H9 (cell line): ENCODE measurements at places on chromosomes 7 and 10.
A peak's percentile ranks its signal among the peaks of the same experiment; 100 is the strongest.

- no peaks in the 10 kb centered on the region for H3K27me3 ChIP-seq
- DNase-seq = no peak
- no peak overlapping the region for H3K4me3 ChIP-seq
- no peak overlapping the region for H3K27ac ChIP-seq
- H3K4me1 ChIP-seq = no peaks in the 10 kb centered on the region; the same call in 1 of the 2 replicates
Observed at GRCh38 chr7:139681463-139681755, 96.4 kb downstream of the HIPK2 start.

GRCh38 chr10:89114846-89115625, 92.1 kb downstream of the CH25H start:
- no peaks in the 10 kb centered on the region for H3K4me1 ChIP-seq
- no peak overlapping the region for H3K4me3 ChIP-seq
- no peaks in the 10 kb centered on the region for H3K27me3 ChIP-seq
- DNase-seq = no peak
- H3K27ac ChIP-seq = no peak overlapping the region

DNA sequence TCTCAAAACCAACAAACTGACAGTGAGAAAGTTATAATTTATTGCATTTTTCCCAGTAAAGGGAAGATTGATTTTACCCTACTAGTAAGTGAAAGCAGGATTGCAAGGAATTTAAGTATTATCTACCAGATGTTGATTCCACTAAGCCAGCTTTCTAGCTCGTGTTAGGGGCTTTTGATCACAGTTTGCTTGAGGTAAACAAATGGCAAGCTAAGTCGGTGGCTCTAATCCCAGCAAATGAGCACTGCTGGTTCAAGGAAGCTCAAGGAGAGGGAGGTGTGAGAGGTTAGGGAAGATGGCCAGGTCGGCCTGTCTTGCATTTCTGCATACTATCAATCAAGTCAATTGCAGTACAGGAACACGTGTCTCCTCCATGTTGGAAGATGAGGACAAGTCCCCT, 448.7 kb upstream of the POM121L12 start:
- no peaks in the 10 kb centered on the region; the same call in 1 of the 3 replicates for H3K36me3 ChIP-seq
- no peaks in the 10 kb centered on the region for H3K27me3 ChIP-seq
- no peak overlapping the region for H3K4me3 ChIP-seq
- H3K4me1 ChIP-seq = no peaks in the 10 kb centered on the region
- H3K27ac ChIP-seq = no peak overlapping the region

GRCh38 chr7:128933180-128933891, 4.4 kb upstream of the IRF5 start:
- peaks cover 11% of the 10 kb centered on the region; the same call in 1 of the 2 replicates for H3K27me3 ChIP-seq
- no peak for DNase-seq
- no peaks in the 10 kb centered on the region for H3K4me1 ChIP-seq
- no peak overlapping the region for H3K27ac ChIP-seq

GRCh38 chr10:77907900-77908717, 18.4 kb downstream of the DLG5 start:
- H3K27me3 ChIP-seq = no peaks in the 10 kb centered on the region
- no peaks in the 10 kb centered on the region; the same call in 1 of the 2 replicates for H3K4me1 ChIP-seq
- H3K27ac ChIP-seq = no peak overlapping the region
- no peaks in the 10 kb centered on the region; the same call in 1 of the 2 replicates for H3K36me3 ChIP-seq

DNA sequence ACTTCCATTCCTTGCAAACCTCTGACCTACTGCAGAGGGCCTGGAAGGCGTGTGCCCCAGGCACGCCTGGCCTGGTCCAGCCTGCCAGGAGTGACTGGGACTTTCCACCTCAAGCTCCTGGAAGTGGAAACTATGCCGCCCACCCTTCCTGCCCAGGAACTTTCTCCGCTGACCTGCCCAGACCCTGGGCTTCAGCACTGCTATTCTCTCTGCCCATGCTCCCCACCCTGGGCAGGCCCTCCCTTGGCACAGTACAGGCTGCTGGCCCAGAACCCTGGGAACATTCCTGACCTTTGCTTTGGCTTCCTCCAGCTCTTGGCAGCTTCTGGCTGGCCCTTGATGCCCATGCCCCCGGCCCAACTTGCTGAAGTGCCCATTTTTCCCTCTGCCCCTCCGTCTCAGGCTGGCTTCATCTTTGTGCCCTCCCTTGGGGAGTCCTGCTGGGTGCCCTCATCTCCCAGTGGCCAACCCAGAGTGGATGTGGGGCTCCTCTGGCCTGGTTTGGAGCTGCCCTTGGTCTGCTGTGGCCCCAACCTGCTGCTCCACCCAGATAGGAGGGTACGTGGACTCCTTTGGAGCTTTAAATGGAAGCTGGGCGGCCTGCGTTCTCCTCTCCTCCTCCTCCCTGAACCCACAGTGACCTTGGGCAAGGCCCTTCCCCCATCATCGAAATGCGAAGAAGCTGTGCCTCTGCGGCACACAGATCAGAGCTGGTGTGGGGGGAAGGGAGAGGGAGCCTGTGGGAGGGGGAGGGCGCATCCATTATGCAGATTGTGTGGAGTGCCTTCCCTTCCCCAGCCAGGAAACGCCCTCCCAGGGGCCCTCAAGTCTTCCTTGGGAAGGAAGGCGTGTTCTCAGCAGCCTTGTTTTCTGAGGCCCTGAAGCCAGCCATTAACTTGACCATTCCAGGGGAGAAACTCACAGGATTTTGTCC, 3.4 kb downstream of the MMRN2 start:
- H3K4me1 ChIP-seq = peaks cover 15% of the 10 kb centered on the region; the same call in 1 of the 2 replicates
- DNase-seq = peak; percentile 97
- H3K4me3 ChIP-seq = peak overlapping the region; percentile 54; the same call in 2 of the 3 replicates

DNA sequence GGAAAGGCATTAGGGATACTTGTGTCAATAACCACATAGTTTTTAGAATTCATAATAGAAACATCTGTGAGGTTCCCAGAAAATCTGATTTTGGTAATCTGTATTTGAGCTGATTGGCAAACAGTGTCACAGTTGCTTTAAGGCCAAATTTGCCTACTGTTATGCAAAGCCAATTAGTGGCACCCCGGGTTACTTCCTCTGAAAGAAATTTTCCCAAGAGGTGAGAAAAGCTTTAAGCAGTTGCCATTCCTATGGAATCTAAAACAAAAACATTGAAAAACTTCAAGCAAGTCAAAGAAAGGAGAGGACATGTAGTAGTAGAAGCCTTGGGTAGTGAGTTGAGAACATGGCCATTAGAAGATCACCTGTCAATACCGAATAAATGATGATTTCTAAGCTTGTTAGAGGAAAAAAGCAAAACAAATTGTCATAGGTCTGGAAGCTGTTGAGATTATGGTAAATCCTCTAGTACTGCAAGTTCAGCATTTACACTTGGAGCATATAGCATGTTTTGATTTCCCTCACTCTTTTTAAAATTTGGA, 176.8 kb downstream of the TWIST1 start:
- H3K27ac ChIP-seq = peak overlapping the region; percentile 21
- H3K27me3 ChIP-seq = no peaks in the 10 kb centered on the region
- peak; percentile 44 for DNase-seq
- H3K36me3 ChIP-seq = no peaks in the 10 kb centered on the region
- peaks cover 3% of the 10 kb centered on the region; the same call in 1 of the 2 replicates for H3K4me1 ChIP-seq
- H3K4me3 ChIP-seq = peak overlapping the region; percentile 69; the same call in 1 of the 3 replicates

- no peaks in the 10 kb centered on the region for H3K36me3 ChIP-seq
- H3K4me3 ChIP-seq = no peak overlapping the region
- no peaks in the 10 kb centered on the region for H3K27me3 ChIP-seq
Observed at GRCh38 chr10:57624066-57624465, 643.6 kb downstream of the IPMK start.

DNA sequence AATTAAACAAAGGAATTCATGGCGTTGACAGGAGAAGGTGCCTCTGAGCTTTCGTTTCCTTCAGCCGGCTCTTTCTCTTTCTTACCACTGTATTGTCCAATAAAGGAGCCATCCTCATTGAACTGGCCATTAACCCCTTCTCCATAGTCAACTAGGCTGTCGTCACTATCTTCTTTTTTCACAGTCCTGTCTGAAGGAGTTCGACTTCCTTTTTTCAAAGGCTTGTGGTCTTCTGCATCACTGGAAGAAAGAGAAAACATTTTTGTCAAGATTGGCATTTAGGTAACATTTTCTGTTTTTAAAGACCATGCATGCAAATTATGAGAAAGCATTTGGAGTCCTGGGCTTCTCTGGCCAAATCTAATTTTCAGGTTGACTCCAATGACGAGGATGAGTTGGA, 19.7 kb upstream of the LAMB4 start:
- H3K27ac ChIP-seq = no peak overlapping the region
- no peaks in the 10 kb centered on the region for H3K36me3 ChIP-seq
- H3K4me3 ChIP-seq = no peak overlapping the region
- no peaks in the 10 kb centered on the region for H3K27me3 ChIP-seq
- H3K4me1 ChIP-seq = no peaks in the 10 kb centered on the region
- no peak for DNase-seq

DNA sequence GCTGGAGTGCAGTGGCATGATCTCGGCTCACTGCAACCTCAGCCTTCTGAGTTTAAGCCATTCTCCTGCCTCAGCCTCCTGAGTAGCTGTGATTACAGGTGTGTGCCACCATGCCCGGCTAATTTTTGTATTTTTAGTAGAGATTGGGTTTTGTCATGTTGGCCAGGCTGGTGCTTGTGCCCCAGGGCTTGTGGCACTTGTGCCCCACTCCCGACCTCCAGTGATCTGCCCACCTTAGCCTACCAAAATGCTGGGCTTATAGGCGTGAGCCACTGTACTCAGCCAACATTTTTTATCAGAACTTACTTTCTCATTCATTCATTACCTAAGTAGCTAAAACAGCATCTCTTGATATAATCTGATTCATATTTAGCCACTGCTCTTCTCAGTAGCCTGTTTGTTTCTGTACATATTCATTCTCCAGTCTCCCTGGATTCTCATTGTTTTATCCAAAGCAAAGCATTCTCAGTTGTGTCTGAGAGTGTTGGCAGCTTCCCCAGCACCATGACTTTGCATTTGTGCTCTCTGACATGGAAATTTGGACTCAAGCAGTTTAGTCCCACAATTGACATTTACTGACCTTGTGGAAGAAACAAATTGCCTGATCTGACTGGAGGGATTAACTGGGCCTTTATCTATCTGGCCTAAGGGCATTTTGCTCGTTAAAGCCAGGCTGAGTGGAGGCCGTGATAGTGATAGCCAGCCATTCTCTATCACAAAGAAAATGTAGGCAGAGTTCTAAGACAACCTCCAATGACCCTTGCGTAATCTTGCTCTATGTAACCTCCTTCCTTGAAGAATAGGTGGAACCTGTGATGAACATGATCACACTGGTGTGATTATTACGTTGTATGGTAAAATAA, 44.9 kb downstream of the AKR1B15 start:
- no peaks in the 10 kb centered on the region; the same call in 1 of the 2 replicates for H3K36me3 ChIP-seq
- H3K4me1 ChIP-seq = no peaks in the 10 kb centered on the region
- H3K27me3 ChIP-seq = no peaks in the 10 kb centered on the region
- H3K27ac ChIP-seq = no peak overlapping the region
- DNase-seq = no peak
- no peak overlapping the region for H3K4me3 ChIP-seq

DNA sequence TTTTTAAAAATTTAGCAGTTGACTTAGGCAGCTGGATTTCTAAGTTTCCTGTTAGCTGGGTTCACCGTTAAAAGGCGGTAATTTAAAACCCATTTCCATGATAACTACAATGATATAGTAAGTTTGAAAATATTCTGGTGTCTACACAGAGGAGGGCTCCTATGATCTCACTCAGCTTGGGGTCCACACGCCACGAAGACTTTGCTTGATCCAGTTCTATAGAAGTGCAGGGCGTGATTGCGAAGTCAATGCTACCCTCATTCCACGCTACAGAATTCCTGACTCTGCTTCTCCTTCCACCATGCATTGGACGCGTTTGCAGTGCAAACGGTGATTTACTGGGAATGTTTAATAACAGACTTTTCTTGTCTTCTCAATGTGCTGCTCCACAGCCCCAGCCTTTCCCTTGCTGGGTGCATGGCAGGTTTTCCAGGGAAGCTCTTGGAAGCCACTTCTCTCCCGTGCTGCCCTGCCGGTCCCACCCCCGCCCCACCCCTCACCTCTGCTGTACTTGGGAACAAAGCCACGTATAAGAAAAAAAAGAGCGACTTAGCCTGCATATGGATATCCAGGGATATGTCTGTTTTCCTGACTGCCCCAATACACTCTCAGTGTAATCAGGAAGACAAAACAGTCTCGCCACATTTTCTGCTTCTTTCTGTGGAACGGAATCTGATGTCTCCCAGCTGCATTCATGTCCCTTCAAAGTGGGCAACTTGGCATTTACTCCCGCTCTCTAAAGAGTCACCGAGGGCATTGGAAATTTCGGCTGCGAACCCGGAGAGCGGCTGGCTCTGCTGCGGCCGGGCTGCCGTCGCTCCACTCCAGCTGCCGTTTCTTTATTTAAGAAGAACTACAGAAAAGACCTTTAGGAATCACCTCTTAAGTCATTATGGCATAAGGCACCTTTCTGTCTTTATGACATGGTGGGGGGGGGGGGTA, 434.4 kb upstream of the MGMT start:
- peaks cover 4% of the 10 kb centered on the region; the same call in 1 of the 2 replicates for H3K4me1 ChIP-seq
- no peak overlapping the region for H3K4me3 ChIP-seq
- no peaks in the 10 kb centered on the region for H3K27me3 ChIP-seq
- no peak for DNase-seq
